ENCODE measurements at places on chromosomes 3 and 15. TPM values are rescaled to one million over a fixed set of nuclear protein-coding genes. Genes with fewer than 3 reads are reported as not detected.

- no peak for DNase-seq
- no peaks in the 10 kb centered on the region for H3K27me3 ChIP-seq
- no peaks in the 10 kb centered on the region for H3K4me1 ChIP-seq
Observed at GRCh38 chr15:97521381-97522285, 438.9 kb upstream of the ARRDC4 start.

DNA sequence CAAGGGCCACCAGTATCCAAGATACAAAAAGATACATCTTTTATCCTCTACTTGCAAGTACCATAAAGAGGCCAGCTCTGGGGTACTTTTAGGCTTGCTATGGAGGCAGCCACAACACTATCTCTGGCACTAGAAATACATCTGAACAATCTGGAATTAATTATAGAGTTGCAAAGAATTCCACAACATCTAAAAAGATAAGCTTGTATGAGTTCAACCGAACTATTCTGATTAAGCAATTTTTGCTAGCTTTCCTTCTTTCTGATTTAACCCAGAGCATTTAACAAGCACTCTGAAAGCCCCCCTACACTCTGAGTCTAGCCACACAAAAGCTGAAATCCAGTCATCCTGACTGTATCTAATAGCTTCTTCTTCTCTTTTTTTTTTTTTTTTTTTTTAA lies 95.4 kb downstream of the FRMD5 start:
- no peaks in the 10 kb centered on the region for H3K4me1 ChIP-seq
- no peaks in the 10 kb centered on the region for H3K27me3 ChIP-seq
- H3K4me3 ChIP-seq: no peak overlapping the region
- H3K27ac ChIP-seq: no peak overlapping the region

GRCh38 chr3:191385101-191385500 lies 54.8 kb upstream of the UTS2B start:
- H3K36me3 ChIP-seq: no peaks in the 10 kb centered on the region
- peaks cover 2% of the 10 kb centered on the region for H3K4me1 ChIP-seq
- H3K4me3 ChIP-seq: no peak overlapping the region
- H3K27me3 ChIP-seq: no peaks in the 10 kb centered on the region
- no peak for DNase-seq

DNA sequence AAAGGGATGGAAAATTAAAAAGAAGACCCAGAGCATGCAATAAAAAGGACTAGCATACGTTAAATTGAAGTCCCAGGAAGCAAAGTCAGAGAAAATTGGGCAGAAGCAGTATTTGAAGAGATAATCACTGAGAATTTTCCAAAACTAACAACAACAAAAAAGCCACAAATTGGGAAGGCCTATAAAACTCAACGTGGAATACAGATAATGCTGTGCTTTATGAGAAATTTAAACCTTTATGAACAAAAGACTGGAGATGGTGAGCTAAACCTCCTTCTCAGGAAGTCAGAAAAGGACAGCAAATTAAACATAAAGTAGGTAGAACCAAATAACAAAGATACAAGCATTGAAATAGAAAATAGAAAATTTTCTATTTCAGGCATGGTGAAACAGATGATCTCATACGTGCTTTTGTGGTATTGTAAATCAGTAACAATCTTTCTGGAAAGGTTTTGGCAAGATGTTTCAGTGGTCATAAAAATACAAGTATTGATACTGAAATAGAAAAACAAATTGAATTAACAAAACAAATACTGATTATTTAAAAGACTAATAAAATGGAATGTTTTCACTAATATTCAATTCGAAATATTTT lies 55.6 kb downstream of the LYSMD4 start:
- H3K4me3 ChIP-seq: no peak overlapping the region
- no peak for DNase-seq
- H3K27me3 ChIP-seq: no peaks in the 10 kb centered on the region
- H3K27ac ChIP-seq: no peak overlapping the region

OSBPL10 gene
- 19.1 TPM for total RNA-seq

PRTG gene
- total RNA-seq: 6.7 TPM

CCNDBP1 gene
- total RNA-seq: 33.7 TPM

Data from ovary (tissue), 10 donors.